ENCODE measurements at places on chromosomes 12 and 14.

DNA sequence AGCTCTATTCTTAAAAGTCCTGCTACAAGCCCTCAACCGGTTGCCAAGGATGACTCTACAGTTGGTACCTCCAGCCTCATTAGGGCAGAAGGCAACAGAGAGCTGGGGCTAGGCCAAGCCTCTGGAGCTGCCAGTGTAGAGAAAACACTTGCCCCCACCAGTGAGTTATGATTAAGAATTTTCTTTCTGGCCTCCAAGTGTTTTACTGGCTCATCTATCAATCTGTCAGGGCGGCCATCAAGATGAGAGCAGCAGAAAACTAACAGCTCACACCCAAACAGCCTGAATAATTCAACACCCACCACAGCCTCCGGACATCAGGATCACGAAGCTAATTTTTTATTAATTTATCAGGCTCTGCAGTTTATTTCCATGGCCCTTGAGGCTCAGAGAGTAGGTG, 40.7 kb upstream of the CMKLR1 start:
- DNase-seq = no peak

- DNase-seq = peak; percentile 27
Observed at GRCh38 chr12:24906141-24906540, 42.8 kb downstream of the BCAT1 start.

- DNase-seq = no peak
Observed at GRCh38 chr14:104517867-104518266, 61.7 kb upstream of the C14orf180 start.

GRCh38 chr12:6374028-6374785, 1.2 kb downstream of the SCNN1A start:
- no peak for DNase-seq

DNA sequence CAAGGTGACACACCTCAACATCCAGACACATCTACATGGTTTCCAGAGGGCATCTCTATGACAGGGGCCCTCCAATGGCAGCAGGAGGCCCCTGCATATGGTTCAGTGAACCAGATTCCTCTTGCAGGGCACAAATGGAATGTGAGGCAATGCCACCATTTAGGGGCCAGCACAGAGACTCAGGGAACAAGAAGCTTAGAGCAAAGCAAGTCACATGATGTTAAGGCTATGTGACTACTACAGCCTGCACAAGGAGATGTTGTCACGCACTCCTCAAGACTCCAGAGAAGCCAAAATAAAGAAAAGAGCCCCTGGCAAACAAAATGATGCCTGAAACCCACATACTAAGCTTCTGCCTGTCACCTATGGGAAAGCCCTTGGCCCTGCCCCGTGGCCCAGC, 95.2 kb downstream of the RBM19 start:
- DNase-seq = no peak

- no peak for DNase-seq
Observed at GRCh38 chr12:13443498-13443897, 247.0 kb downstream of the EMP1 start.

DNA sequence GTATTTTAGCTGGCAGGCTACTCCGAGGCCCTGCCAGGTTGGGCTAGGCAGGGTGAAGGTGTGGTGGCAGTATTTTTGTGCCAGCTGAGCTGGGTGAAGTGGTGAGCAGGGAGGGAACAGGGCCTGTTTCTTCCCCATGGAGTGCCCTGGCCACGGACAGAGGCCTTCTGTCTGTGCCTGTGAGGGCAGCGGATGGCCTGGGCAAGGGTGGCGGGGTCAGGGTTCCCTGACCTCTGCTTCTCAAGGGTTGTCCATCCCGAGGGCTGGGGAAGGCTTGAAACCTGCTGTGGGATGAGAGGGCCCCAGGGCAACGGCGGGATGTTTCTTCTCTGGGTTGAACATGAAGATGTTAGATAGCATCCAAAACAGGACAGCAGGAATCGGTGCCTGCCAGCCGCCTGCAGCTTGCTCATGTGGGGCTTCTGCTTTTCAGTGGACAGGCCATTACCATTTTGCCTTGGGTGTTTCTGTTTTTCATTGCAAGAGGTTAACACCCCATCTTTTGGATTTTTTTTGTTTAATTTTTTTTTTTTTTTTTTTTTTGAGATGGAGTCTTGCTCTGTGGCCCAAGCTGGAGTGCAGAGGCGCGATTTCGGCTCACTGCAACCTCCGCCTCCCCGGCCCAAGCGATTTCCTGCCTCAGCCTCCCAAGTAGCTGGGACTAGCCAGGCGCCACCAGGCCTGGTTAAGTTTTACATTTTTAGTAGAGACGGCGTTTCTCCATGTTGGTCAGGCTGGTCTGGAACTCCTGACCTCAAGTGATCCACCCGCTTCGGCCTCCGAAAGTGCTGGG, 3.3 kb downstream of the MTA1 start:
- DNase-seq = no peak

DNA sequence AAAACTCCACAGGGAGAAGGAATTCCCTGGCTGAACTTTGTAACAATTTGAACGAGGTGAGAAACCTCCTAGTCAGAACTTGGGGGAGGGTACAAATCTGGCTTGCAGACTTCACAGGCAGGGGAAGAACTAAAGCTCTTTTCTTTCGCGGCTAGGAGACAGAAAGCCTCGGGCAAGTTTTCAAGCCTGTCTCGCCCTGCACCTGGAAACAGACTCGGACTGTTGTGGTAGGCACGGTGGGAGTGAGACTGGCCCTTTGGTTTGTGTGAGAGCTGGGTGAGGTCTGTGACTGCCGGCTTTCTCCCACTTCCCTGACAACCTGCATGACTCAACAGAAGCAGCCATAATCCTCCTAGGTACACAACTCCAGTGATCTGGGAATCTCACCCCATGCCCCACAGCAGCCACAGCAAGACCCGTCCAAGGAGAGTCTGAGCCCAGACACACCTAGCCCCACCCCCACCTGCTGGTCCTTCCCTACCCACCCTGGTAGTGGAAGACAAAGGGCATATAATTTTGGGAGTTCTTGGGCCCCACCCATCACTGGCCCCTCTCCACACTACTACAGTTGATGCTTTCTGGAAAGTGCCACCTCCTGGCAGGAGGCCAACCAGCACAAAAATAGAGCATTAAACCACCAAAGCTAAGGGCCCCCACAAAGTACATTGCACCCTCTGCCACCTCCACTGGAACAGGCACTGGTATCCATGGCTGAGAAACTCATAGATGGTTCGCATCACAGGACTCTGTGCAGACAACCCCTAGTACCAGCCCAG, 102.7 kb upstream of the ST8SIA1 start:
- DNase-seq = no peak

DNA sequence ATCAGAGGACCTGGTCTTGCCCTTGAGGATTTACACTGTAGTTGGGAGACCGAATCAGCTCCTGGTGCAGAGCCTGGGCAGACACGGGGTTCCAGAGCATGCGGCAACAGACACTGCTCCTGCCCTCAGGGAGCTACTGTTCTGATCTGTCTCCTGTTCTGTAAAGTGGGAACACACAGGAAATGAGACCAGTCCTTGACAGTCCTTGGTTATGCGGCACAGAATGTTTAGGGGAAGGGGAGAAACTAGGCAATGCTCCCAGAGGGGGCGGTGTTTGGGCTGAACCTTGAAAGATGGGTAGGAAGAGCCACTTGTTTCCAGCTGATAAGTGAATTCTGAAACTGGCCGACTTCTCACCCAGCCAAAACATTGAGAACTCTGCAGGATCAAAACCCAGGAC, 132.4 kb downstream of the ZFP36L1 start:
- no peak for DNase-seq

DNA sequence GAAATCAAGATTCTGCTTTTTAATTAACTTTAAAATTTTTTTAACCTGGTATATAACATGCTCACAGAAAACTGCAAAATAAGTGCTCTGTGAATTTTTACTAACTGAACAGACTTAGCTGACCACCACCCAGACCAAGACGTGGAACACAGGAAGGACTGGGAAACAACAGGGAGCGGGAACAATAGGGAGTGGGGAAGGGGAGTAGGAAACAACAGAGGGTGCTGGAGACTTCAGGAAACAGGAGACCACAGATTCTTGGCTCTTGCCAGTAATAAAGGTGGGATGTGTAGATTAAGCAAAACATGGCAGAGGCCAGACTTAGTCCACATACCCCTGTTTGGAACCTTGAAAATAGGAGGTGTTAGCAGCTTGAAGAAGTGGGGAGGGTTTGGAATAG, 51.4 kb upstream of the TMCC3 start:
- no peak for DNase-seq

Measured in hepatic stellate cell (primary cell).